ENCODE measurements at places on chromosomes 5 and 9. TPM values are rescaled to one million over a fixed set of nuclear protein-coding genes. Genes with fewer than 3 reads are reported as not detected.

The OLFM1 gene
- total RNA-seq = 24.4 TPM

The NRG2 gene
- total RNA-seq = 23.2 TPM

The PSD2 gene
- 2.0 TPM for total RNA-seq

DNA sequence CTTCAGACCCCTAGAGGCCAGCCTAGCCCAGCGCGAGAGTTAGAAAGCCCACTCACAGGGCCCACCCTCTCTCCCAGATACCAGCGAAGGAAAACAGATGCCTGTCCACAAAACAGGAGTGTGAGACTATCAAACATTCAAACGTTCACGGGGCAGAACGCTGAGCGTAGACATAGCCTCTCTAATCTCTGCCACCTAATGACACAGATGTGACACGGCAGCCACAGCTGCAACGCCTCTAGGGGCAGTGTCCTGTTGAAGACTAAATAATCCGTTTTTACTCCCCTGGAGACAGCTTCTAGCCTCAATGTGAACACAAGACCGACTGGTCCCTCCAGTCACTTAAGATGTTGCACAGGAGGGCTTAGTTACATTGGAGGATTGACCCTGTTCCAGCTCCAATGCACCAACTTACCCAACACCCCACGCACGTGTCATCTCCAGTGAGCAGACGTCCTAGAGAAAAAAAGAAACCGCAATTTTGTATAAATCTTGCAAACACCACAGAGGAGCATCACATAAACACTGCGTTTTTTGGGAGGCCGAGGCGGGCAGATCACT lies 14.3 kb downstream of the DIPK1B start:
- peaks cover 22% of the 10 kb centered on the region for H3K4me1 ChIP-seq
- peak overlapping the region; percentile 89 for H3K4me3 ChIP-seq
- DNase-seq = no peak
- H3K27me3 ChIP-seq = no peaks in the 10 kb centered on the region

- no peak overlapping the region for H3K27ac ChIP-seq
- H3K4me3 ChIP-seq = no peak overlapping the region
- no peaks in the 10 kb centered on the region for H3K4me1 ChIP-seq
Observed at GRCh38 chr9:97109194-97109811, 70.4 kb upstream of the CTSV start.

- no peaks in the 10 kb centered on the region for H3K27me3 ChIP-seq
- no peak overlapping the region for H3K27ac ChIP-seq
- H3K36me3 ChIP-seq = no peaks in the 10 kb centered on the region
- H3K4me1 ChIP-seq = peaks cover 5% of the 10 kb centered on the region
- DNase-seq = no peak
Observed at GRCh38 chr5:178586396-178586795, 3.8 kb downstream of the COL23A1 start.

DNA sequence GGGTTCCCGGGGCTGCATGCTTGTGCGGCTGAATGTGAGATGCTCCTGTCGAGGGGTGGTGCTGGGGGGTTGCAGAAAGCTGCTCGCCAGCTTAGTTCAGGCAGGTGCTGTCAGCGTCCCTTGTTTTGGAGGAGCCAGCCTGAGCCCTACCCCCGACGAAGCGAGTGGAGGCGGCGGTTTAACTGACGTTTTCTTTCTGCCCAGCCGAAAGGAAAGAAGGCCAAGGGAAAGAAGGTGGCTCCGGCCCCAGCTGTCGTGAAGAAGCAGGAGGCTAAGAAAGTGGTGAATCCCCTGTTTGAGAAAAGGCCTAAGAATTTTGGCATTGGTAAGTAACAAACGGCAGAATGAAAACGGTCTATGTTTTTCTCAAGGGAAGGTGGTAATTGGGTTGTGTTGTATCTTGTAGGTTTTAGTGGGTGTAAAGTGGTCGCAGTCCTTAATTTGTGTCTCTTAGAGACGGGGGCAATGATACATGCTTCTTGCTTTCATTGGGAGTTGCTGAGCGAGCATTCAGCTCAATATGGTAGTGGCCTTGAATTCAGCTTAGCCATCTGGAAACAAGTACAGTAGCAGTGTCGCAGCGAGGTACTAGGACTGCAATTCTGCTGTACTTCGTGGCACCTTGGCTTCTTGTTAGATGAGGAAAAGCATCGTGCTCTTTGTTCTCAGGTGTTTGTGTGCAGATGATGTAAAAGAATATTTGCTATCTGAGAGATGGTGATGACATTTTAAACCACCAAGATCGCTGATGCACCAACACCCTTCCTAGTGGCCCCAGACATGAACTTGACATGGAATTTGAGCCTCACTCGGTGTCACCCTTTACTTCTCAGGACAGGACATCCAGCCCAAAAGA lies 928 bp downstream of the RPL7A start:
- H3K4me1 ChIP-seq = peaks cover 24% of the 10 kb centered on the region
- peak overlapping the region; percentile 99 for H3K4me3 ChIP-seq

GRCh38 chr9:122261469-122261881 lies 3.2 kb downstream of the RBM18 start:
- no peak overlapping the region for H3K27ac ChIP-seq
- H3K4me1 ChIP-seq = peaks cover 9% of the 10 kb centered on the region
- no peak for DNase-seq
- no peak overlapping the region for H3K4me3 ChIP-seq
- H3K27me3 ChIP-seq = no peaks in the 10 kb centered on the region
- no peaks in the 10 kb centered on the region for H3K36me3 ChIP-seq

Data from testis (tissue), 5 donors.